ENCODE measurements at places on chromosomes 12 and 14.

- DNase-seq: no peak
These were observed 17.7 kb downstream of the DNAL1 start for GRCh38 chr14:73662487-73662943.

DNA sequence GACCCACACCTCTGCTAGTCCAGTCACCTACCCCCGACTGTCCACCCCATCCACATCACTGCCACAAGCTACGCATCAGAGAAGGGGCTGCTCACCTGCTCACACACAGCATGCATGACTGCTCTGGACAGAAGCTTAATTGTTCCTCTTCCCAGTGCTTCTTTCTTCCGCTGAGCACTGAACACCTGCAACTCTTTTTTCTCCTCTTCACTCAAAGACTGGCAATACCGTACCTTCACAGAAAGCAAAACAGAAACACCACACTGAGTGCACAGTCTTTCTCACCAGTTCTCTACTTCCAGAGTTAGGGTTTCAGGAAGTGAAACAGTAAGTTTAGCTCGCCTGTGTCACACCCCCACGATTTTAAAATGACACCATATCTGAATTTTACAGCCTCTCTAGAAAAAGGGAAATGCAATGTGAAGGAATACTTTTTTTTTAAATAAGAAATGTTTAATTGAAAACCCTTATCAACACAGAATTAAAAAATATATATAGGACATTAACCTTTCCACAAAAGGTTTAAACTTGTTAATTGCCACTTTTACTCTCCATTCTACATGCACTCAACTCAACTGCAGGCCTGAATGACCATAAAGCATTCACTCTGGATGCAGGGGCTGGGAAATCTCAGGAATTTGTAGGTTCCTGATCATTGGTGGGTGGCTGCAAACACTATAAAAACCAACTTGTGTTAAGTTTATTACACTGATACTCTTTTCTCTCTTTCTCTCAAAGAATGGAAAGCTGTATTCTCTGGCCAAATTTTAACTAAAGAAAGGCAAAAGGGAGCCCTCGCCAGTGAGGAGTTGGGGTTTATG is 120.0 kb downstream of the PRICKLE1 start:
- no peak for DNase-seq

DNA sequence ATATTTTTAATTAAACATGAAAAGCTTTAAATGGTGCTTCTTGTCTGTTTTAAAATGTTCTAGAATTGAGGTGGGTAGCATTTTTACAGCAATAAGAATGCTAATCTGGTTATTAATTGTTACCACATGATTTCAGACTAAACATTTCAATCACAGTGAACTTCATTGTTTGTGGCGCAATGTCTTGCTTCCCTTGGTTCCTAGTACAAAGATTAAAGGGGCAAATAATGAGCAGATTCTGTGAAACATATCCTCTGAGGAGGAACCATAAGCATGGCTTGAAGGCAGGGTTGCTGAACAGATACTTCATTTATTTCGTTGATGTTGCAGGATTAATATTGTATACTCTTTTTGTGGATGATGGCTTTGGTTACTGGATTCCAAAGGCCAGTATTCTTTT is 162.1 kb downstream of the FUT8 start:
- DNase-seq: no peak

GRCh38 chr14:63174760-63175191 is 29.5 kb upstream of the RHOJ start:
- no peak for DNase-seq

- DNase-seq: no peak
These were observed 37.7 kb upstream of the DUSP6 start for GRCh38 chr12:89389755-89390661.

- no peak for DNase-seq
These were observed 193.2 kb downstream of the CHST11 start for GRCh38 chr12:104649921-104650320.

- no peak for DNase-seq
These were observed 22.1 kb downstream of the PTGER2 start for GRCh38 chr14:52336241-52336640.

DNA sequence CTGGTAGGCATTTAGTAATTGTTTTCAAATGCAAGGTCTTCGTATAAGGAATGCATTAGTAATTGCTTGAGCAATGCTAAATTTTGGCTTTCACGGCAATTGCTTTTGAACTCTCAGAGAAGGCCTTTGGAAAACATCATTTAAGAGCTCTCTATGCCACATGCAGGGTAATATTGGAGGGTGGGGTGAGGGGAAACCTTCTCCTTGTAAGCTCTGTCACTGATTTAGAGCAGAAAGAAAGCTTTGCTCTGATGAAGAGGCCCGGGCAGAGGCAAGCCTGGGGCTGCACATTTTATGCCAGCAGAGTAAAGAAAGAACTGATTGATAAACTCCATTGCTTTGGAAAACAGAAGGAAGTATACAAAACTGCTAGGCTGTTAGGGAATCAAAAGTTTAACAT is 70.9 kb downstream of the TRIM9 start:
- no peak for DNase-seq

- DNase-seq: peak; percentile 20
These were observed 201.9 kb upstream of the FOXN3 start for GRCh38 chr14:89618811-89619551.

DNA sequence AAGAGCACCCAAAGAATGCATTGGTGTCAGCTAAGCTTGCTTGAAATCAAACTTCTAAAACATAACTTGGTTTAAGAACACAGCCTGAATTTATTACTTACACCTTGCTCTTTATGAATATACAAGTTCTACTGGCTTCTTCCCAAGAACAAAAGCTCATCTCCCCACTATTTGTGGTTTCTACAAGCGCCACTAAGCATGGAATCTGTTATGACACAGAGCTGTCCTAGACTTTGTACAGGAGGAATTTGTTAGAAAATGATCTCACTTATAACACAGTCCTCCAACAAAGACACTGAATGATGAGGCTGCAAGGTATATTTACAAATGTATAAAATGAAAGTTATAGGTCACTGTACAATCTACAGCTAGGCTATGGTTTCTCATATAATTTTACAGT is 452.1 kb downstream of the BCAT1 start:
- no peak for DNase-seq

DNA sequence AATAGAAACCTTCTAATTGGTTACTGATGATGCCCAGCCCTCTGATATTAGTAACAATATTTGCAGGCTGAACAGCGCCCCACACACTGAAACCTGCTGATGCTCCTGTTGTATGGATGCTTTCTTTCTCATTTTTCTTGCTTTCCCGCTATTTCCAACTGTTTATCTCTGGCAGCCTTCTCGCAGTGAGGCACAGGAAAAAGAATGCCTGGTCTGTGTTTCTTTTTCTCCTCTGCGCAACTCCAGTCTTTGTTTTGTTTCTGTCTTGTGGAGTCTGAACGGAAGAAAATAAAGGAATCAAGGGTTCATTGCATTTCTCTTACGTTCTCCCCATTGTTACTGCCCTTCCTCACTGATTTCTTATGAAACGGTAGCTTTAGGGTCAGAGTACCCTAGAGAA is 451.2 kb downstream of the EGLN3 start:
- no peak for DNase-seq

DNA sequence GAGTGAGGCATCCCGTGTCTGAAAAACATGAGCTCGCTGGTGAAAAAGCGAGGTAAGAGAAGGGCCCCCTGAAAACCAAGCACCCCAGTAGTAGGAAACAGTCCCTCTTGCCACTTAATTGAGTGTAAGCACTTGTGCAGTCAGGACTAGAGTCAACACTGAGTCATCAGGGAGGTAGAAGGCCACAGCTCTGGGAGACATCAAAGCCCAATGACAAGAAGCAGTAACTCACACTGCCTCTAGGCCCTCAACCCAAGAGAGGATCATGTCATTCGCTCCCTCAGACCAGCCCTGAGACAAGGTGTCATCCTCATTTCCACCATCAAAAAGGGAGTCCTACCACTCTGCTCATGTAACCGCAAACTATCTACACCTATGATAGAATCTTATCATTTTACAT is 17.8 kb downstream of the POMT2 start:
- DNase-seq: no peak

DNA sequence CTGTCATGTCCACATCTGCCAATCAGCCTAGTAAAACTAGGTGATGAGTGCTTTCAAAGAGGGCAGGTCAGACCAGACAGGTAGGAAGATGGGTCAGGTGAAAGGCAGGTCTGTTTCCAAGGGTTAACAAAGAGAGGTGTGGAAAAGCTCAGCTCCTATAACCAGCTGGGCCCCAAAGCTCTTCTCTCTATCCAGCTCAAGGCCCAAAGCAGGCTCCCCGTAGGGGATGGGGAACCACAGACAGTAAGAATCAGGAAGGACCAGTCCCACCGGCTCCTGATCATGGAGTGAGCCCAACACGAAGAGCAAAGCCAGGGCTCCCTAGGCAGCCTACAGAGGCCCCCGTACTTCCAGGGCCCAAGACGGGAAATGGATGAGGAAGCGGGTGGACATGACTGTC is 83.2 kb downstream of the TTC9 start:
- DNase-seq: no peak

DNA sequence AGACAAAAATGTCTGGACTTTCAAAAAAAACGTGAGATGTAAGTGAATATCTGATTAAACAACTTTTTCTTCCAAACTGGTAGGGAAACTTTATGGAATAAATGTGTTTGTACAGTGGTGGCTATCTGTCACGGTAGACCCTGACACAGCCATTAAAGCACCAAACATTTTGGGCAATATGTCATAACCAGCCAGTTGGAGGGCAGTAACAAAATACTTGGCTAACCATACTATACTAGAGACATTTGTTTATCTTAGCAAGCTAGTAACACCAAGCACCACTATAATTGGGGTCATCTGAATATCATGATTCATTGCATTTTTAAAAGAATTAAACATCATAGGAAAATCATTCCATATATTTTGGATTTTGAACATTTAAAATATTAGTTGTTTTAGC is 6.0 kb upstream of the MYF6 start:
- no peak for DNase-seq

GRCh38 chr14:97388408-97388807 is 591.2 kb downstream of the VRK1 start:
- no peak for DNase-seq

DNA sequence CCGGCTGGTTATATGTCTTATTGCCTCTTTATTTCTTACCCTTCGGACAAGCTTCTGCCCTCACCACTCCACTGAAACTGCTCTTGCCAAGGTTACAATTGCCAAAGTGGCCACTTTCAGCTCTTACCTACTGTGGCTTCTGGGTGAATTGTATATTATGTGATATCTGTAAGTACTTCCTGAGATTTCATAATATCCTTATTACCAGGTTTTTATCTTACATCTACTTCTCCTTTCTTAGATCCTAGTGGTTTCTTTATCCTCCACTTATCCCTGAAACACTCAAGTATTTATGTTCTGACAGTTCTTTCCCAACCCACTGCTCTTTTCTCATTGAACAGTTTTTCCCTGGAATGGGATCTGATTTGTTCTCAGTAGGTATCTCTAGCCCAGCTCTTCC is 10.5 kb downstream of the CELA1 start:
- no peak for DNase-seq

- DNase-seq: no peak
These were observed 115.2 kb upstream of the PELI2 start for GRCh38 chr14:56002876-56003625.

GRCh38 chr14:96261053-96261452 is 5.0 kb downstream of the BDKRB1 start:
- DNase-seq: no peak

GRCh38 chr12:19841451-19841850 is 402.2 kb downstream of the AEBP2 start:
- DNase-seq: no peak

DNA sequence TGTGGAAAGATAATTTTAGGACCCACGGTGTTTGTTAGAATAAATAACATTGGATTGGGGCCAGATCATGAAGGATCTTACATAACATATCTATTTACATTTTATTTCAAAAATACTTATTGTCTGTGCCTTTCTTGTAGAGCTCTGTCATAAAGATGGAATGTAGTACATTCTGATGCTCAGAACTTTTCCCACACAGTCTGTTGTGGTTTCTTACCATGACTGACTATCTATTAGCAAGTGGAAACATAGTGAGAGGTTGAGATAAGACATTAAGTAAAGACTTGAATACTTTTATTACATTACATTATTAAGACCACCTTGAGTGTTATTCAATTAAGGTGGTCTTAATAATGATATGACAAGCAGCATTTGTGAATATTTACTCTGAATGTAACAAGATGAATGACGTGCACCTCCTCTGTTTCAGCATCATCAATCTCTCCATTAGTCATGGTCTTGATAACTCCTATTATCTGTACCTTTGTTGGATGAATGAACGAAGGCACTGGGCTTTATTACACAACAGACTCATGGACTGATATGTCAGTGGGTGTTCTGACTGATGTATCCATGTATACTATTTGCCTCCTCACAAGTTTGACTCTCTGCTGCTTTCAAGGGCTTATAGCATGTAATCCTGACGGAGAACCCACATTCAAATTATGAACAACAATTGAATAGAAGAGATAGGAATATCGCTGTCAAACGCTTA is 883.0 kb upstream of the FLRT2 start:
- DNase-seq: no peak

DNA sequence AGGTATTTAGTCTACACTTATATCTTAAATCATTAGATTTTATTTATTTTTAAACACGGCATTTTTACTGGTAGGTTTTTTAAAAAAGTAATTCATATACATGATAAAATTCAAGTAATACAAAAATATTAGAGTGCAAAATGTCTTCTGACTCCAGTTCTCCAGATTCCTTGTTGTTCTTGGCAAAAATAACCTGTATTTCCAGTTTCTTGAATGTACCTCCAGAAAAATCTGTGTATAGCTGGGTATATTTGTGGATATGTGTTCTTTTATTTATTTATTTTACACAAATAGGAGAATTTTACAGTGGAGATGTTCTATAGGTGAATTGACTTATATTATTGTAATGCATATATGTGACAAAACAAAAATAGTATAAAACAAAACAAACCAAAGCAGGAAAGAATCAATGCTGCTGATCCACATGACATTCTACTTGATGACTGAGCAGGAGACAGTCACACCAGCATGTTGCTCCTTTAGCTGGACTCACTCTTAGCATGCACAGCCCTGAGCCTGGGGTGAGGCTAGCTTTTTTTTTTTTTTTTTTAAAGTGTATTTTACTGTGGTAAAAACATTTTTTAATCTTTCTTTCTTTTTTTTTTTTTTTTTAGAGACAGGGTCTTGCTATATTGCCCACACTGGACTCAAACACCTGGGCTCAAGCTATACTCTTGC is 42.2 kb upstream of the SLC38A2 start:
- DNase-seq: no peak

GRCh38 chr12:92257261-92257660 is 111.6 kb upstream of the BTG1 start:
- DNase-seq: no peak

DNA sequence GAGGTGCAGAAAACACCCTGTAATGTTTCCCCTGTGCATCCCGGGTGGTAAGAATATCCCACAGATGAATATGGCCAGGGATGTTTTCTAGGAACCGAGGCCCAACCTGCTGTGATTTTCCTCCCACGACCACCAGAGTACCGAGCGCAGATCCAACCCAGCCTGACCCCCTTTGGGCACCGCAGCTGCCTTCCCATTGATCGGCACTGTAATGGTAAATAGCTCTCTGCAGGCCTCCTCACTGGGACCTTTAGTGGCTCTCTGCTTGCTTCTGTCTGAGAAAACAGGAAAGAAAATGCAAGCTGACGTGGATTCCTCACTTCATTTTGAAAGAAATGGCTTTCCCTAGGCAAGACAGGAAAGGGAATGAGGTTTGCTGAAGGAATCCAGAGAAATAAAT is 2.4 kb upstream of the RAB15 start:
- DNase-seq: no peak
